ENCODE measurements at places on chromosomes 16 and 17.

DNA sequence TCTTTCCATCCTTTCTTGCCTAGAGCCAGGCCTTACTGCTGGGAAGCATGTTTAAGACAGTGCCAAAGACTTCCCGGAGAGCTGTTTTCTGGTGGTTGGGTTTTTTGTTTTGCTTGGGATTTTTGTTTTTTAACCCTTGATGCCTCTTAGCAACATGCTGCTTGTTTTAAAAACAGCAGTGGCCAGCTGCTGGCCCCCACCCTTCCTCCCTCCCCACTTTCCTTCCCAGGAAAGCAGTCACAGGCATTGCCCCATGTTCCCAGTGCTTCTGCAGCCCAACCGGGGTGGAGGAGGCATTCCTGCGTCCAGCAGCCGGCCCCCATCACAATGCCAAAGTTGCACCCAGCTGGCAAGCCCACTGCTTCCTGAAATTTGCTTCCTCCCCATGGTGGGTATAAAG, 12.6 kb downstream of the TMEM132E start:
- DNase-seq: no peak

GRCh38 chr16:48597563-48598387, 12.2 kb downstream of the N4BP1 start:
- DNase-seq: no peak

- DNase-seq: no peak
These were observed 7.1 kb upstream of the LASP1NB start for GRCh38 chr17:38918129-38918913.

DNA sequence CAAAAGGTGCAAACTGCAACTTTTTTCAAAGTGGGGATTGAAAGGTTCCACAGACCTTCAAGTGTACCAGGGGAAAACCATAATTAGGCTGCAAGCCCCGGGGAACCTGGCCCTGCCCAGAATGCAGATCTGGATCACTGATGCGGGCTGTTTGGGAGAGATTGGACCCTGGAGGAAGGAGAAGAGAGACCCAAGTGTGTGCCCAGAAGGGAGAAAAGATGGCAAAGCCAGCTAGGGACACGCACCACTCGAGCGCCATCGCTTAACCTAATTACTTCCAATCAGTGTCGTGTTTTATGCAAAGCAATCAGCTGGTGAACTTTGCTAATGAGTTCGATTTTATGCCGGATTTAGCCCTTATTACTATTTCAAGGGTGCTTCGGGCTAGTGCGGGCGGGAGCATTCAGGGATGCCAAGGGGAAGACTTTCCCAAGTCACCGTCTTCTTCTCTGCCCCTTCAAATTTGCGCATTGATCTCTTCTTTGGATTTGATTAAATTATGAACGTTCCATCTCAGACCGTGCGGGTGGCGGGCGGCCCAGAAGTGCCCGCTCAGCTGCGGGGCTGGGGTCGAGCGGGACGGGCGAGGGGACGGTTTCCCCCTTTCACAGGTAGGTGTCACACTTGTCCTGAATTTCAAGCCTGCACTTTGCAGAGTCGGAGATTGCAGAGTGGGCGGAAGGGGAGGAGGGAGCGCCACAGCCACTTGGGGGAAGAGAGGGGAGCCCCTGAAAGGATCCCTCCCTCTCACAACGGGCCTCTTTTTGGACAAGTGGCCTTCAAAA, 4.0 kb downstream of the IRX5 start:
- DNase-seq: no peak

GRCh38 chr16:13835387-13835786, 84.6 kb upstream of the ERCC4 start:
- DNase-seq: no peak

DNA sequence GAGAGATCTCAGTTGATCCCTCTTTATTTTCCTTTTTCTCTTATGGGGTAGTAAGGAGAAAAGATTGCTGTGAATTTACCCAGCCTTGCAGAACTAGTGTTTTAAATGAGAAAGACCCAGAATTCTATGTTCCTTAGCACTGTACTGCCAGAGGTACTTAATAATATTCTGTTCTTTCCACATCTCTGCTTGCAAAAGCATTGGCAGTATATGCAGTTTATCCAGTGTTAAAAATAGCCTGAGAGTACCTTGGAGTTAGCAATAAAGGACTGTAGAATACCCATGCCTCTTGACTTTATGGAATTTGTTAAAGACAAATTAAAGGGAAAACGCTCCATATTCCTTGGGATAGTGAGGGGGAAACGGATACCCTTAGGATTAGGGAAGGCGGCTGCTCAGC, 11.9 kb downstream of the SLC7A6 start:
- no peak for DNase-seq

DNA sequence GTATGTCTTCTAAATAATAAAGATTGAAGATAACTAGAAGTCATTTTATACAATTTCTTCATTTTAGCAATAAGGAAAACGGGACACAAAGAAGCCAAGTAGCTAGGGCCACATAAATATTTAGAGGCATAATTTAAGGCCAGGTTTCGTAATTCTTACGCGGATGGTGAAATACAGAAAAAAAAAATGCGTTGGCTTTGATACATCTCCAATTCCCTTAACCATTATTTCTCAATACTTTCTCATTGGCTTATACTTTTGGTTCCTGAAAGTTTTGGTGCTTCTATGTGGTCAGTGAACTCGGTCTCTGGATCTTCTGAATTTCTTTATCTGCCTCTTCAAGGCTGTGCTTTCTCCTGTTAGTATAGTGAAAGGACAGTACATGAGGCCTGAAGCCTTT, 888.1 kb downstream of the KCNJ2 start:
- no peak for DNase-seq

- no peak for DNase-seq
These were observed 21.6 kb upstream of the CDH1 start for GRCh38 chr16:68715471-68715870.

DNA sequence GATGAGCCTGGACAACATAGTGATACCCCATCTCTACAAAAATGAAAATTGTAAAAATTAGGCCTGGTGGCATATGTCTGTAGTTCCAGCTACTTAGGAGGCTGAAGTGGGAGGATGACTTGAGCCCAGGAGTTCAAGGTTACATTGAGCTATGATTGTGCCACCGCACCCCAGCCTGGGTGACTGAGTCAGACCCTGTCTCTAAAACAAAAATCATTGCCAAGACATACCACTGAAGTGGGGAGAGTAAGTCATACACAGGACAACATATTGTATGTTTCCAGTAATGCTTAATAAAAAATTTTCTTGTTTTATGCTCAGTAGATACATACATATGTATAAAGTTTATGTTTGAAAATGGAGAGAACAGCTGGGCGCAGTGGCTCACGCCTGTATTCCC, 39.2 kb downstream of the NDE1 start:
- DNase-seq: no peak

DNA sequence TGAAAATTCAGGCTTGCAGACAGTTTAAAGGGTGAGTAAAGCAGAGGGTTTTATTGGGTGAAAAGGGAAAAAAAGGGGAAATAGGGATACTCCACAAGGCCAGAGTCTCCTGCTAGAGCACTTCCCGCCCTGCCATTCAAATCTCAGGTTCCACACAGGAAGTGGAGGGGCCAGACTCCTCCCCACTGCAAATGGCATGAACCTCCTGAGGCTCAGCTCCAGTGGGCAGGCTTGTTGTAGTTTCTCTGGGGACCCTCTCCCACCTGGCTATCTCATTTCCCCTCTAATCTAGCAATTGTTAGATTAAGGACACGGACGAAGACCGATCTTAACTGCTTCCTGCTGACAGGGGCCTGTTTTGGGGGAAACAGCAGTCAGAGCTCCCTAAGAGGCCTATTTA, 43.4 kb downstream of the TAOK1 start:
- DNase-seq: no peak

- DNase-seq: no peak
These were observed 55.7 kb downstream of the GNAO1 start for GRCh38 chr16:56247018-56247417.

GRCh38 chr17:68011199-68011665, 15.0 kb upstream of the C17orf58 start:
- no peak for DNase-seq

- no peak for DNase-seq
These were observed 179.3 kb upstream of the CIBAR2 start for GRCh38 chr16:85291302-85292148.

- DNase-seq: no peak
These were observed 4.1 kb upstream of the UBTF start for GRCh38 chr17:44223541-44224071.

- DNase-seq: no peak
These were observed 5.8 kb downstream of the SRR start for GRCh38 chr17:2309338-2310154.

- DNase-seq: no peak
These were observed 25.5 kb downstream of the STH start for GRCh38 chr17:46024590-46024989.

- DNase-seq: no peak
These were observed 2.7 kb downstream of the MAP3K14 start for GRCh38 chr17:45313996-45314740.

- no peak for DNase-seq
These were observed 1.2 kb downstream of the NAGLU start for GRCh38 chr17:42537156-42537805.

- DNase-seq: no peak
These were observed at the start of gene TGFB1I1 for GRCh38 chr16:31471875-31472708. Gene TGFB1I1 (plus strand): TSS chr16:31472152. CDS start chr16:31472189, 37 bp downstream.

- DNase-seq: no peak
These were observed 13.1 kb downstream of the ABCA9 start for GRCh38 chr17:69047368-69048263.

DNA sequence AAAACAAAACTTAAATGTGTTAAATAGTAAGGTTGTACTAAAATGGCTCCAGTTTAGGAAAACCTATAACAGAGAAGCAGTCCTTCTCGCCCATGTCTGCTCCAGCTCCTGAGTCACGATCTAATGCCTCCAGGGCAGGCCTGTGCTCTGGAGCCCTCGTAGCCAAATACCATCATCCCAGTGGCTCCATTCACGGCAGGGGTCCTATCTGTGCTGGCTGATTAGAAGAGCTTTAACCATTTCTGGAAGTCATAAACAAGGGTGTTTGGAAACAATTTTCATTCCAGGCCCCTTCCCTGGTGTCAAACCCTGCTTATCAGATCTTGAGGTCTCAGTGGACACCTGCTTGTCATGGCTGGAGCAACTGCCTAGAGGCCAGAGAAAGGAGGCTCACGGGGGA, 336.9 kb downstream of the SOX9 start:
- DNase-seq: no peak

GRCh38 chr16:11092788-11093571, 148.6 kb downstream of the CLEC16A start:
- DNase-seq: no peak

- DNase-seq: no peak
These were observed 471.5 kb upstream of the C16orf82 start for GRCh38 chr16:26595199-26595598.

DNA sequence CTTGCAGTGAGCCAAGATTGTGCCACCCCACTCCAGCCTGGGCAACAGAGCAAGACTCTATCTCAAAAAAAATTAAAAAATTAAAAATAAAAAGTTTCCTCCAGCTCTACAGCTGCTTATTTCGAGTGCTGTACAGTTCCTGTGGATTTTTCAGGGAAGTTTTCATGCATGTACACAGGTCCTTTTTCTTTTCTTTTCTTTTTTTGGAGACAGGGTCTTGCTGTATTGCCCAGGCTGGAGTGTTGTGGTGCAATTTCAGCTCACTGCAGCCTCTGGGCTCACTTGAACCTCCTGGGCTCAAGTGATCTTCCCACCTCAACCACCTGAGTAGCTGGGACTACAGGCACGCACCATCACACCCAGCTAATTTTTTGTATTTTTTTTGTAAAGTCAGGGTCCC, 15.9 kb downstream of the EEF2K start:
- no peak for DNase-seq

DNA sequence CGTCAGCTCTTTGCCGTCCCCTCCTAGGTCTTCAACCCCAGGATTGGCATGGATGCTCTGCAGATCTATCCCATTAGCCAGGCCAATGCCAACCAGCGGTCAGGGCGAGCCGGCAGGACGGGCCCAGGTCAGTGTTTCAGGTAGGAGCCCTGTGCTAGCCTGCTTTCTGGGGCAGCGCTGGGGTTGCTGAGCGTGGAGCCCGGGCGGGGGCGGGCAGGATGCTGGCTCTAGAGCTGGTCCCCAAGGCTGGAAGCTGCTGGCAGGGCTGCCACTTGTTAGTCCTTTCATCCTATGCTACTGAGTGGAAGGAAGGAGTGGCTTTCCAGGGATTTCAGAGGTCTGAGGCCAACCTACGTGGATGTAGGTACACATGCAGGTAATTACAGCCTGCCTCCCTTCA, 12.3 kb downstream of the DHX38 start:
- no peak for DNase-seq

- no peak for DNase-seq
These were observed 1.0 kb upstream of the ALG1 start for GRCh38 chr16:5070431-5071186.

- no peak for DNase-seq
These were observed 20.7 kb upstream of the CMTM4 start for GRCh38 chr16:66717112-66717675.

DNA sequence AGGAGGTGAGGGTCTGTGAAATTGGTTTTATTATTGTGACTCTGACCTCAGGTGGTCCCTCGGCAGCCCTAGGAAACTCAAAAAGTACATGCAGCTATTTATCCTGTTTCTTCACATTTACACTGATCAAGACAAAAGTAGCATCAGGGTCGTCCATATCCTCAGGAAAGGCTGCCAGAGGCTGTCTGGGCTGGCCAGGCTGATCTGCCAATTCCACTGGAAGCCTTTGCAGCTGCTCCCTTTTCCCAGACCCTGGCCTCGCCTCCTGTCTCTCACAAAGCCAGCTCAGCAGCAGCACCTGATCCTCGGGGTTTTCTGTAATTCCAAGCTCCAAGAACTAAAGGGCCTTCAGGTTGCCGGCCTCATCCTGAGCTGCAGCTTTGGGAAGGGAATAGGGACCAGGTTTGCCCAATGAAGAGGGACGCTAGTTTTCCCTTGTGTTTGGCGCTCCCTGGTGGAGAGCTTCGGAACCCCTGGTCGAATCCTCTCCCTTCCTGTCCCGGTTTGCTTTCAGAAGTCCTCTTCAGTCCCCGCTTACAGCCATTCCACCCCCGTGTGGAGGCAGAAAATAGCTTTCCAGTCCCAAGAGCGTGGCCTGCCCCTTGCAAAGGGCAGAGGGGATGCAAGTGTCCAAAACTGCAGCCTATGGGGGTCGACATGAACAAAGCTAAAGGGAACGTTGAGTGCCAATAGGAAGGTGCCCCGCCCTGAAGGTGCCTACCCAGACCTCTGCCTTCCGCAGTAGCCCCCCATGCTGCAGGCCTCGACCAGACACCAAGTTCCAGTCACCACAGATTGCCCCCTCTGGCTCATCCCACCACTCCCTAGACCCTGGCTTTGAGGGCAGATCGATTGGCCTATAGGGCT, 13.4 kb downstream of the MFSD6L start:
- no peak for DNase-seq

GRCh38 chr16:10831894-10832886, 13.6 kb upstream of the TVP23A start:
- no peak for DNase-seq
